ENCODE measurements at places on chromosomes 4 and X. TPM values are rescaled to one million over a fixed set of nuclear protein-coding genes. Genes with fewer than 3 reads are reported as not detected.

Gene PTPN13
- polyA plus RNA-seq = 139 TPM

Gene ADH1B
- 23.3 TPM for polyA plus RNA-seq

Gene MAMLD1
- 6.9 TPM for polyA plus RNA-seq

Gene BTC
- polyA plus RNA-seq = 6.7 TPM

Gene UFSP2
- polyA plus RNA-seq = 79.1 TPM
